ENCODE measurements at places on chromosomes 5 and 9.

GRCh38 chr5:151406322-151406947, 41.0 kb upstream of the SLC36A1 start:
- DNase-seq: no peak

GRCh38 chr5:176352116-176352878, 9.3 kb downstream of the KIAA1191 start:
- no peak for DNase-seq

- DNase-seq: no peak
Observed at GRCh38 chr5:85500869-85501268, 1116.2 kb upstream of the EDIL3 start.

- DNase-seq: no peak
Observed at GRCh38 chr5:69517763-69518212, 25.2 kb downstream of the OCLN start.

GRCh38 chr5:1503241-1504068, 20.3 kb downstream of the LPCAT1 start:
- no peak for DNase-seq

- DNase-seq: no peak
Observed at GRCh38 chr9:37968228-37968701, 64.3 kb upstream of the SLC25A51 start.
